ENCODE measurements at places on chromosomes 12 and 14.

- DNase-seq = peak; percentile 28
Measured at GRCh38 chr14:73713803-73714655, at the start of gene PNMA1. TSS of gene PNMA1 (minus strand) at chr14:73714384. CDS start at chr14:73713639, 745 bp downstream.

- DNase-seq = no peak
Measured at GRCh38 chr12:126385785-126386184, 1320.5 kb downstream of the AACS start.

DNA sequence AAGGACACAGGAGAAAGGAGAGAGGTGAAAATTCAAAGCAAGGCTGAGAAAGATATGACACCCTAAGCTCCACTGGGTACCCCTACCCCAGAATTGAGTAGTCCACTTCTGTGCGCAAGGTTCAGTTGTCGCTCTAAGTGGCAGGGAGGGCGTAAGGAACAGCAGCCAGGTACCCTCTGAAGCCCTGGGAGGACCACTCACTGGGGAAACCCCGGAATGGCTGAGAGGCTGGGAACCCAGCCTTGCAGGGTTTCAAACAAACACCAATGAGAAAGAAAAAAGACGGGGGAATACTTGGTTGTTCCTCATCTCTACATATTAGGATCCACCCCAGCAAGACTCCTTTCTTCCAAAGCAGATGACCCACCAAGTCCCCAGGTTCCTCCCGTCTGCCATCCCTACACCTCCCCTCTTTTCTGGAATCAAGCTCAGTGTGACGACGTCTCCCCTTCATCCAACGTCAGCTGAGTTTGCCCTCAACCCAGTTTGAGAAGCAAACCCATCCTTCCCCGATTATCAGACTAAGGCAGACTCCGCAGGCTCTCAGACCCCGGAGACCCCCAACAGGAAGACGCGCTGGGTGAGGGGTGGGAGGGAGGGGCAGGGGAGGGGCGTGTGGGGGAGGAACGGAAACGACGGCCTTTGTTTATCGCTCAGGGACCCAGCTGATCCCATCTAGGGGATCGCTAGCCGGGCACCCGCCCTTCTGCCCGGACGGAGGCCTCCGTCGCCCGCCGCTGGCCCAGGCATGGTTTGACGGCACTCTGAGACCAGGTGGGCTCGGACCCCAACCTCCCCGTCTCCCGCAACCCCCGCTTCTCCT is 795 bp downstream of the LMBR1L start:
- DNase-seq = no peak

DNA sequence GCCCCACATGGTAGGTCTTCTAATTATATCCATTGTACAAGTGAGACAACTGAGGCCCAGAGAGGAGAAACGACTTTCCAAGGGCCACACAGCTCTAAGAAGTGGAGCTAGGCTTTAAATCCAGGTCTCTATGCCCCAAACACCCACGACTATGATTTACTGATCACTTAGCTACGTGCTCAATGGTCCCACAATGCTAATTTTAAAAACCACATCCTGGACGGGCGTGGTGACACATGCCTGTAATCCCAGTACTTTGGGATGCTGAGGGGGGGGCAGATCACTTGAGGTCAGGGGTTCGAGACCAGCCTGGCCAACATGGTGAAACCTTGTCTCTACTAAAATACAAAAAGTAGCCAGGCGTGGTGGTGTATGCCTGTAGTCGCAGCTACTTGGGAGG is 8.4 kb upstream of the MLEC start:
- DNase-seq = no peak

- no peak for DNase-seq
Measured at GRCh38 chr12:113837528-113838296, 128.4 kb downstream of the RBM19 start.

DNA sequence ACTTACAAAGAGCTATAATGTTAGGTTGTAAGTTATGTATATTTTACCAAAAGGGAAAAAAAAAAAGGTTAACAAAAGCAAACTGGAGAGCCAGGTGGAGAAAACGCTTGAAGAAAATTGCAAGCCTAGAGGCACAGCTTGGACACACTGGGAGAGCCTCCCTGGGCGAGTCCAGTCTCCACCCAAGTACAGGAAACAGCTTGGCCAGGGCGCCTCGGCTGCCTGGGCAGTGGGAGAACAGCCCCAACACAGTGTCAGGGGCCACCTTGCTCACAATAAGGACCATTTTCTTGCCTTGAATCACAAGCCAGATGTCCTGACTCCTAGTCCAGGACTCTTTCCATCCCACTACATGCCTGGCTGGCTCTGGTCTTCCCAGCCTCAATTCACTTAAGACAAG is 33.3 kb downstream of the TTC7B start:
- no peak for DNase-seq

GRCh38 chr14:59583755-59584154 is 7.1 kb upstream of the CCDC175 start:
- no peak for DNase-seq

DNA sequence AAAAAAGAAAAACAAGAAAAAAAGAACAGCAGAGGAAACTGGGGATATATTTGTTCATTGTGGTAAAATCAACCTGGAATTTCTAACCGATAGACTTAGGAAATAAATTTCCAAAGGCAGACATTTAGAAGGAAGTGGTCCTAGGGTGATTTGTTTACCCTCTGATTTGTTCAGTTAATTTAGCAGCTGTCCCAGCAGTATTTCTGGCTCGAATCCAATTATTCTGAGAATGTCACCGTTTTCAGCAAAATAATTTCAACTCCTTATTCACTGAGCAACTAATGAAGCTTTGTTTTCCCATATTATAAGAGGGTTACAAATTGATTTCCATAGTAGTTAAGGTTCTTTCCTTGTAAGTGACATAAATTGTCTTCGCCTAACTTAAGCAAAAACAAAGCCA is 285.2 kb upstream of the SYT10 start:
- DNase-seq = no peak

DNA sequence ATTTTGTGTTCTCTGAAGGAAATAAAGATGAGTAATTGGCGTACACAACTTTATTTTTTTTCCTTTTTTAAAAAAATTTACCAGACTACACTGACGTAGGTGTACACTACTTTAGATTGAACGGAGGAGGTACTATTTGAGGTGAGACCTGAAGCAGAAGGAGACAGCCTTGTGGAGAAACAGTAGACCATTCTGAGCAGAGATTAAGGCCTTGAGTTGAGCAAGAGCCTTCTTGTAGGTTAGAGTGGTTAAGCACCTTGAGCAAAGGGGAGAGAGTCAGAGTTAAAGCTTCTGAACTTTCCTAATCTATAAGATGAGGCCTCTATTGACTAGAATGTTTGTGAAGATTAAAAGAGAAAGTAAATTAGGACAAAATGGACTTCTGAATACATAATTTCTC is 2.5 kb downstream of the LEMD3 start:
- DNase-seq = no peak

- DNase-seq = no peak
Measured at GRCh38 chr12:132026061-132026795, 76.5 kb downstream of the EP400 start.

DNA sequence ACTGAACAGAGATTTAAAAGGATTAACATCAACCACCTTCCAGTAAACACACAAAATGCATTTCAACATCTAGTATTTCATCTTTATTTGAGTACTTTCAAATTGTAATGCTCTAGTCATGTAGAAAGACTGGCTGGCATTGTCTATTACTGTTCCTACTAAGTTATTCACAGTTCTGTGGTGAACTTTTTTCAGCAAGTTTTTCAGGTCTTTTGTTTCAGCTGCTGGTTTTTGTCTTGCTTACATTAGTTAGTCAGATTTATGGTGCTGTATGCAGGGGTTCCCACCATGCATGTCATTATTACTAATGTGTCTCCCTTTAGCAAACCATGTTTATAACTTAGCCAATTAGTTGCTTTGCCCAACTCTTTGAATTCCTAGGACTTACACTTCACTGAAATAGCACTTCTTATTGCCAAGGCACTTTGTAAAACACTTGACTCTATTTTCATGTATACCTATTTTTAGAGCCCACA is 253.4 kb upstream of the KITLG start:
- DNase-seq = no peak

DNA sequence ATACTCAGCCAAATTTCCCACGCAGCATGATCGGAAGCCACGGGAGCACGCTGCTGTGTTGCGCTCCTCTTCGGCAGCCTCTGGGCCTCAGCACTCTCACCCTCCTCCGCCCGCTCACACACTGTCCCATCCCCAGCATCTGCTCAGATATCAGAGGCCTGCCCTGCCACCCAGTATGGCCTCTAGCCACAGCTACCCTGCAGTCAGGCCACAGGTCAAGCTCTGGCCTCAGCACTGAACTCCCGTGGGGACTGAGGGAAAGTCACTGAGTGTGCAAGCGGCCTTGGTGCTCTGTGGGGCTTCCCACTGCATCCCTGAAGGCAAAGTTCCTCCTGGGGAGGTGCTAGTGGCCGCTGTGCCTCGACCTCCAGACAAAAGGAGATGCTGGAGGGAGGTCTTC is 2.0 kb downstream of the KRT77 start:
- no peak for DNase-seq

DNA sequence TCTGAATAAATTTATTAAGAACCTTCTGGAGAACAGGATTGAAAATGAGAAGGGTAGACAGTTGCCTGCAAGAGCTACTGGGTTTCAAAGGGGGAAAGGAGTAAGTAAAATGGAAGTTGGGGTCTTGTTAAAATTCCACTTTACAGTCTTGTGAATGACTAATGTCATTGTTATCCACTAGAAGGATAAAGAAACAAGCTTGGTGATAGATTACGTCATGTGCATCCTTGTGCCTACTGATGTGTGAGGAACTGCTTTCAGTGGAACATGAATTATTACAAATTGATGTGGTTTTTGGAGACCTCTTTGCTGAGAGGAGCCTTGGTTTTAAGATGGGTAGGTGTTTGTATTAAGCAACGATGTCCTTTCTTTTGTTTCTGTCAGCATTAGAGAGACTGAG is 272.5 kb upstream of the PRICKLE1 start:
- DNase-seq = no peak

DNA sequence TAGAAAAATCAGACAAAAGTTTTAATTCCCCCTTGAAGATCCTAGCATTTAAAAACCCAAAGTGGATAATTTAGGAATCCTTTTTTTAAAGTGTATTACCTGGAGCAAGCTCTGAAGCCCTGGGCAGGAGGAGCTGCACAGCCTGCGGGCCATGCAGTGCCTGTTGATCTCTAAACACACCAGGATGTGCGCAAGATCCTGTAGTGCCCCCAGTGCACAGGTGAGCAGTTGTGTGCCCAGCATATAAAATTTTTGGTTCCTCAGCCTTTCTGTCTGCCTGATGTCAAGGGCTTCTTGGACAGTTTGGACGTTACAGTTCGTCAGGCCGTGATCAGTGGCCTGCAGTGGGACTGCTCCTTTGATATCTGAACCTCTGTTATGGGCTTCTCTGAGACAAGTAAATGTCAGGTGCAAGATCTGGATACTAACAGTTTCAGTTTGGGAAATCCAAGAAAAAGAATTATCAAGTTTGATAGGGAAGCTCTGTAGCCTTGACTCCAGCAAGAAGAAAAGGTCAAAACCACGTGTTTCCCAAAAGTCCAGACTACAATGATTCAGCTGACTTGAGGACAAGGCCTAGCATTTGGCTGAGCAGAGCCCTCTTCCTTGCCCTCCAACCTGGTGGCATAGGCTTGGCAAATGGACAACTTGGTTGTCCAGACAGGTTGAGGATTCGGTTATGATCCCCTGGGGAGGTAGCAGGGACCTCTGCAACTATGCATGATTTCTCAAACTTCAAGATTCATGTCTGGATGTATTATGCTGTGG is 1.0 kb downstream of the ATXN7L3B start:
- DNase-seq = no peak

DNA sequence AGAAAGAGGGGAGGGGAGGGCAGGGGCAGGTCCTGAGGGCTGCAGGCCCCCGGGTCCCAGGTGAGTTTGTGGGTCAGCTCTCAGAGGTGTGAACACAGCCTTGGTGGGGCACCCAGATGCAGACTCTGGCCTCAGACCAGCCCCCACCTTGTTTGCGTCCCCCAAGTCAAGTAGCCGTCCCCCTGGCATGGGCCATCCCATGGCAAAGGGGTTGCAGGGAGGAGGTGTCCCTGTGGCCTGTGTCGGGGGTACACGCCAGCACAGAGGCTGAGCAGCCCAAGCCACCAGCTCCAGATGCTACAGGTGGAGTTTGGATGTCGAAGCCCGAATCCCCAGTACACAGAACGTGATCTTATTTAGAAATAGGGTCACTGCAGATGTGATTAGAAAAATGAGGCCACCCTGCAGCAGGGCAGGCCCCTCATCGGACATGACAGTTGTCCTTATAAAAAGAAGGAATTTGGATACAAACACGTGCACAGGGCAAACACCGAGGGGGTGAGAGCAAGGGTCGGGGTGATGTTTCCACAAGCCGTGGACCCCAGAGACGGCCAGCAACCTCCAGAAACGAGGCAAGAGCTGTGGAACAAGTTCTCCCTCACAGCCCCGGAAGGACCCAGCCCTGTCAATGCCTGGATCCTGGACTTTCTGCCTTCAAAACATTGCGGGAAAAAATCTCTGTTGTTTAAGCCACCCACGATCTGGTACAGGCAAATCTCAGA is 141.2 kb upstream of the C14orf180 start:
- no peak for DNase-seq

DNA sequence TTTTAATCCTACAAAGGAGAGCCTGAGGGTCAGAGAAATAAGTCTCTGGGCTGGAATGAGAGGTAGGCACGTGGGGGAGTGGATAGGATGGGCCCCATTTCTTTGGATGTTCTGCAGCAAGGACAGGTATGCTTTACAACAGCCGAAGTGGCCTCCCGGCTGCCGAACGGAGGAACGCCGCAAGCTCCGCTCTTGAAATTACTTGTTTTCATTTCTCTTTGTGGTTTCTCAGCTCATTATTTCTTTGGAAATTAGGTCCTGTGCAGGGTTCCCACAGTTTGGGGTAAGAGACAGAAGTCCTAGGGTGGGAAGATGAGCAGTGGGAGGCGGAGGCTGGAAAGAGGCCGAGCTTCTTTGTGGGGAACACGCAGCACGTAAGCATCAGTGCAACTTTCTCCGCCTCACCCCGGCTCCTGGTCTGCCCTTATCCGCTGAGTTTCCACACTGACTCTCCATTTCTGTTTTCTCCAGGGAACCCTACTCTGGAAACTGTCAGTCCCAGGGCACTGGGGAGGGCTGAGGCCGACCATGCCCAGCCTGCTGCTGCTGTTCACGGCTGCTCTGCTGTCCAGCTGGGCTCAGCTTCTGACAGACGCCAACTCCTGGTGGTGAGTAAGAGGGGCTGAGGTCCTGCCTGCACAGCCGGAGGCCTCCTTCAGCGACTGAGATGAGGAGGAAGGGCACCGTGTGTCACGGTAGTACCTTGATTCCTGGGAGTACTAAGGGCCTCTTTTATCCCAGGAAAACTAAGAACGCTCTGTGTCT is 2.0 kb downstream of the WNT5B start:
- DNase-seq = no peak

DNA sequence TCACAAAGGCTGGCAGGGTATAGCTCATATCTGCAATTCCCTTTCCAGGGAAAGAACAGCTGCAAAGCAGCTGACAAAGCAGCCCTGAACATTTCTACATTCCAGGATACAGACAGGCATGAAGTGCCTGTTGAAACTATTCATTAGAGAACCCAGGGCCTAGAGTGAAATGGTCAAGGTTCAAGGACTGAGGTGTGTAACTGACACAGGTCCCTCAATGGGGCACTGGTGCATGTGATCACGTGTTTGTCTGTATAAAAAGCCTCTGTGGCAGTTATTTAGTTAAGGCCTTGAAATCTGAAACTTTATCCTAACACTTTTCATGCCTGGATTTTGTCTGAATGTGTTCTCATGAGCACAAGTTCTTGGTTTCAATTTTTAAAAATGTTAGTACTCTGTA is 47.1 kb downstream of the GIT2 start:
- DNase-seq = no peak

Measured in C1 segment of cervical spinal cord (tissue), 14 donors.